ENCODE measurements at places on chromosomes 1 and 21.

DNA sequence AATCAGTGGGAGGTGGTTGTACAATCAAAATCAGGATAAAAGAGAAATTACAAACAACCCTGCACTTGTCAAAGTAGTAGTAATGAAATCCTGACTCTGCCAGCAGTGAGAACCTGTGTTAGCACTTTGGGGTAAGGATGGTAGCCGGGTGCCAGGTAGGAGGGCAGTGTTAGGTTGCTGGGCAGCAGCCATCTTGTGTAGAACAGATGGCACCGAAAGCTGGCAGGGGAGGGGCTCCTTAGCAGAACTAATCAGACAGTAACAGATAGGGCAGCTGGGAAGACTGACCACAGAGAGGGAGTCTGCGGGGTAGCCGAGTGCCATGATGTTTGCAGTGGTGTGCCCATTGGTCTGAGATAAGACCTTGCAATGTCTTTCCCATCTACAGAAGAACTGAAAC lies 137.3 kb downstream of the SDCCAG8 start:
- no peak for DNase-seq

DNA sequence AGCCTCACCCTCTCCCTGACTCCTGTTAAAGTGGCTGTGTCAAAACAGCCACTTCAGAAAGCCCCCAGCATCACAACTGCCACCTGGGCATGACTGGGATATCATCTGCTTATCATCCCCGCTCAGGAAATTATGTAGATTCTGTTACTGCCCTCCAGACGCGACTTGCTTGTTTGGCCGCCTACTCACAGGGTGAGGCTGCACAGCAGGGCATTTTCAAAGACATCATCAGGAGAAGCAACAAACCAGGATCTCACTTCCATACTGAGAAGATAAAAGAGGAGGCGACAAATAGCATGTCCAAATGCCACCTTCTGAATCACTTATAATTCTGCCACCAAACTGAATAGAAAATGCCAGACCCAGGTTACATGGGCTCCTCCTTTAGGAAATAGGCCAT lies 94.8 kb downstream of the MIS18A start:
- DNase-seq: no peak

- no peak for DNase-seq
These were observed at the start of gene RAB42 for GRCh38 chr1:28591708-28592320. TSS of gene RAB42 (plus strand) at chr1:28592265. CDS start at chr1:28592512, 247 bp downstream.

DNA sequence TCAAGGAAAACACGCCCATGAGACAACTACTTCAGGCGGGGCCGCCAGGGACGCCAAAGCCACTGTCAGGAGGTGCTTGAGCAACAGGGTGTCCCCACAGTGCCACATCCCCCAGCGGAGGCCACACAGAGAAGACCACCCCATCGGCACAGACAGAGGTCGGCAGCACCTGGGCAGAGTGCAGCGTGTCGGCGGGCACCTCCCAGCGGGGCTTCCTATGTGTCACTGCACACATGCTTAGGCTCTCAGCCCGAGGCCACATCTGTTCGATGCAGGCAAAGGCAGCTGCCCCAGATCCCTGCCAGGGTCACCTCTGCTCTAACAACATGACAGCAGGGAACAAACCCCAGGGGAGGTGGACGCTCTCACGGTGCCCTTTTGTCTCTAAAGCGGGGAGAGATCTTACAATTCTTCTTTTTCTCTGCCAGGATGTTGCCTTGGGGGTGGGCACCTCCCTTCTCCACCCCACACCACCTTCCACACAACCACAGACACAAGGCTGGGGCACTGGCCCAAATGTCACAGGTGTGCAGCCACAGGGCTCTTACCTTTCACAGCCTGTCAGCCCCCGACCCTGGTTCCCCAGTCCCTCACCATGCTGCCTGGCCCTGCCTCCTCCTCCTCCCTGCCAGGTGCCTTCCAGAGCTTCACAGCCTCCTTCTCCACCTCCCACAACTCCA lies 4.2 kb downstream of the KRTAP10-8 start:
- no peak for DNase-seq

GRCh38 chr1:164020391-164020790 lies 538.6 kb upstream of the PBX1 start:
- no peak for DNase-seq

DNA sequence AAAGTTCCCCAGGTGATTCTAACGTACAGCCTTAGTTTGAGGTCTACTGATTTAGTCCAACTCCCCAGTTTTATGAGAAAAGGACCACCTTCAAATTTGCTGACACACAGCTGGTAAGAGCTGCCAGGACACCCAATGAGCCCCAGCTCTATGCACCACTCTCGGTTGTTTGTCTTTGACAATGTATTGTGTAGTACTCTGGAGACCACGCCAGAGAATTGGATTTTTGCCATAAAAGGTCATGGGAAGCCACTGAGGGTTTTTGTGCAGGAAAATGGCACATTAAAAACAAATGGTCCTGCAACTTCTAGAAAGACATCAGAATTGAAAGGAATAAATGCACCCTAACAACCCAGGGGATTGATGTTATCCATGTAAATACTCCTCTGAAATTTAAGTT lies 7.1 kb upstream of the IER5 start:
- DNase-seq: no peak

DNA sequence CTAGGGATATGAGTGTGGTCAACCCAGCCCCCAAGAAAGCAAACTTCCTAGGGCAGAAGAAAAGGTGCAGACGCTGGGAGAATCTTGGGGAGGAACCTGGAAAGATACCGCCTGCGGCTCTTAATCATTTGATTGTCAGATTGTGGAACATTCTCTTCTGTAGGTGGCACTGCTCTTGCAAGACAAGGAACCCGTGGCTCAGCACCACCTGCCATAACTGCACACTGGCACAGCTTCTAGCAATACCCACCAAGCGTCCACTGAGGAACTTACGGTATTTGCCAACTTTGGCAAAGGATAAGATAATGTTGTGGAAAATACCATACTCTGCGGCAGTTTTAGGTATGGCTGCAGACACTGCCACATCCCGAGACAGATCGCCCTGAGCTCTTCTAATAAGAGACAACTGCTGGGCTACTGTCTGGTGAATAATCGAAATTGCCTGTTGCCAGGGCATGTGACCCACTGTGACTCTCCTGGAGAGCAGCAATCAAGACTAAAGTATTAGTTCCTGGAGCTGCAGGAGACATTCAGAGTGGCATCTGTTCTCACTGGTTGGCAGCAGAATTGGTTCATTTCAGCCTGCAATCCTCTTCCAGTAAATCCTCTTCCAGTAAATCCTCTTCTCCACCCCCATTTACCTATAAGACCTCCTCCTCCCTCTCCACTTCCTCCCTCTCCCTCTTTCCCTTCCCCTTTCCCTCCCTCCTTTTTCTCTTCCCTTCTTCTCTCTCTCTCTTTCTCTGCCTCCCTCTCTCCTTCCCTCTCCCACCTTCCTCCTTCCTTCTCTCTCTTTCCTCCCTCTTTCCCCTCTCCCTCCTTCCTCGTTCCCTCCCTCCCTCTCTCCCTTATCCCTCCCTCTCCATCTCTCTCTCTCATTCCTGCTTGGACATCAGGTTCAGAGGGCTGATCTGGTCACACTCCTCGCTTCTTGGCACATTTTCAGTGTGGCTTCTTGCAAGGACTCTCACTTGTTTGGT lies 49.7 kb upstream of the B3GALT5 start:
- no peak for DNase-seq

DNA sequence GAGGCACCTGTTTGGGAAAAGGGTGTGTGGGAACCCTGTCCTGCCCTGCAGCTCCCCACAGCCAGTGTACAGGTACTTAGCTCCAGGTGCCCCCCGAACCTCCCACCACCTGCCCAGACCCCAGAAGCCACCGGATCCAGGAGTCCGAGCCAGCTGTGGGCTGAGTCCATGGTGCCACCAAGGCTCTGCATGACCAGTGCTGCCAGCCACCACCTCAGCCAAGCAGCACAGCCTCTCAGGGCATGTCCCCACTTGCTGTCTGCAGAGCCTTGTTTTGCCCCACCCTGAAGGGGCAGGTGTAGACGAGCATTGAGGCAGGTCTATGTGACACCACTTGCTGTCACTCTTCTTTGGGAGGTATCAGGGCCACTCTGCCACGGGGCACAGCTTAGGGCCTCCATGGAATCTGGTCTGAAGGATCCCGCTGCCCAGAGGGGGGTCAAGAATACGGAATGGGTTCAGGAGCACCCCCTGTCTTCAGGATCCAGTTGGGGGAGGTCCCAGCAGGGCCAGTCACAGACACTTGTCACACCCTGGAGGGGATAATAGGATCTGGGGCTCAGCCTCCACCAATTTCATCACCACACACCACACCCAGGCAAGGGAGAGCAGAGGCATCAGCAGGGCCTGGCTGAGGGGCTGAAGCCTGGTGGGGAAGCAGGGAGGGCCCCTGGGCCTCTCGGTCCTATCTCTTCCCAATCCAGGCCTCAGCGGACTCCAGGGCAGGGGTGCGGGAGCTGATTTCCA lies 27.7 kb downstream of the ARHGEF19 start:
- no peak for DNase-seq

GRCh38 chr1:156726549-156727226 lies 1.6 kb upstream of the METTL25B start:
- peak; percentile 47 for DNase-seq

- DNase-seq: no peak
These were observed 26.6 kb upstream of the MPZL1 start for GRCh38 chr1:167695147-167695546.

Data from activated T-cell treated with anti-CD3 and anti-CD28 coated beads for 48 hours (primary cell).